Foreskin fibroblast (primary cell): ENCODE measurements at places on chromosomes 2 and 18.
A peak's percentile ranks its signal among the peaks of the same experiment; 100 is the strongest.

DNA sequence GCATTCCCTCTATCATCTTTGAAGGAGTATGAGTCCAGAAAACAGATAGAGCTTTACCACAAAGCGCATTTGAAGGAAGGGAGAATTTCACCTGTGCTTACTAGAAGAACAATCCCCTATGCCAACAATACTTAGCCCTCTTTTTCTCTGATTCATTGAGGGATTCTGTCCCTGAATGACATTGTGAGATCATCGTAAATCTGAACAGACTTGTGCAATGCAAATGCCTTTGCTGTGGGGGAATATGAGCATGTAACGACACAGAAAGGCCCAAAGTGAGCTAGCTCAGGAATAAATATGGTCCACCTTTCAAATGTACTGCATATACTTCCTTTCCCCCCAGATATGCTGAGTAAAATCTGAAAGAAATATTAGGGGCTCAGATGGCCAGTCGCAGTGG is 67.6 kb downstream of the SCN1A start:
- peak; percentile 61 for DNase-seq

DNA sequence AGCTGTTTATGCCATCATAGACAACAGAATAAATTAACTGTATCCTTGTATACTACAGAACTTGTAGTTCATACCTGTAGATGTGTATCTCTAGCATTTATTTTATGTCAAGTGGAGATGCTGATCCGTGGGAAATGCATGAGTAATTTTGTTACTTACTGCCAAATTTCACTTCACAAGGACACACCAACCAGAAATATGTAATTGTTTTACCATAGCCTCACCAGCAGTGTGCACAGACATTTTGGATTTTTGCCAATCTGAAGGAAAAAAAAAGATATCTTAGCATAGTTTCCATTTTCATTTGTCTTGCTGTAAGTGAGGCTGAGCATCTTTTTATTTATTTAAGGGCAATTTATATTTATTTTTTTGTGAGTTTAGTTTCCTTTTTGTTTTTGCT is 265.1 kb upstream of the OSR1 start:
- DNase-seq: peak; percentile 10

- no peak for DNase-seq
Observed at GRCh38 chr2:4219571-4219970, 516.2 kb downstream of the DCDC2C start.

DNA sequence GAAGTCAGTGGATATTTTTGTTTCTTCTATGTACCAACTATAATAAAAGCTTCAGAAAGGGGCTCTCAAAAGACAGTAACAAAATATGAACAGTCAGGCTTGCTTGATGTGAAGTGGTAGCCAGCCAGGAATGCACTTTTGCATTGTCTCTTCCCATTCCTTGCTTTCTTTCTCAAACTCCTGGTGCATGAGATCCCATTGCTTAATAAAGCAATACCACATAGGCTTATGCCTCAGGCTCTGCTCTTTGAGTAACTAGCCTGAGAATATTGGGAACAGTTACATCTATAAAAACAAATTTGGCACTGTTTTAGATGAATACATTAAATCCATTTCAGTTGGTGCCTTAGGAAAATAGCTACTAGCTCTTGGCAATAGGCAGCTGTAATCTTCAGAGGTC is 62.6 kb upstream of the ST6GAL2 start:
- no peak for DNase-seq

GRCh38 chr2:10770956-10771750 is 41.4 kb downstream of the PDIA6 start:
- no peak for DNase-seq

GRCh38 chr2:99824758-99825157 is 317.6 kb downstream of the AFF3 start:
- DNase-seq: no peak

DNA sequence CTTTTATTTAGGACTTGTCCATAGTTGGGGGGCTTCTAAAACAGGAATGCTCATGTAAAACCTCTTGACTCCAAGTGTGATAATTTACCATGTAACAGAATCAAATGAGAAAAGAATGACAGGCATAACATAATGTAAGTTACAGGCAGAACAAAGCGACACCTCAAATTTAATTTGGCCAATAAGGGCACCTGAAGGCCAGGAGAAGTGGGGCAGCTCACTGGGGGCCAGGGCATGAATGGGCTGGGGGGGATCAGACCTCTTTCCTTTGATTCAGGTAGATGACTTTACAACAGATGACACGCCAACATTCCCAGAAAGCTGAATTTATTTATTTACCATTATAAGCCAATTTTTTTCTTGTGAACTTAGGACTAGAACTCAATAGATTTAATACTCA is 14.5 kb downstream of the MOCOS start:
- no peak for DNase-seq

- DNase-seq: no peak
Observed at GRCh38 chr2:48059975-48060374, 153.7 kb upstream of the FBXO11 start.

DNA sequence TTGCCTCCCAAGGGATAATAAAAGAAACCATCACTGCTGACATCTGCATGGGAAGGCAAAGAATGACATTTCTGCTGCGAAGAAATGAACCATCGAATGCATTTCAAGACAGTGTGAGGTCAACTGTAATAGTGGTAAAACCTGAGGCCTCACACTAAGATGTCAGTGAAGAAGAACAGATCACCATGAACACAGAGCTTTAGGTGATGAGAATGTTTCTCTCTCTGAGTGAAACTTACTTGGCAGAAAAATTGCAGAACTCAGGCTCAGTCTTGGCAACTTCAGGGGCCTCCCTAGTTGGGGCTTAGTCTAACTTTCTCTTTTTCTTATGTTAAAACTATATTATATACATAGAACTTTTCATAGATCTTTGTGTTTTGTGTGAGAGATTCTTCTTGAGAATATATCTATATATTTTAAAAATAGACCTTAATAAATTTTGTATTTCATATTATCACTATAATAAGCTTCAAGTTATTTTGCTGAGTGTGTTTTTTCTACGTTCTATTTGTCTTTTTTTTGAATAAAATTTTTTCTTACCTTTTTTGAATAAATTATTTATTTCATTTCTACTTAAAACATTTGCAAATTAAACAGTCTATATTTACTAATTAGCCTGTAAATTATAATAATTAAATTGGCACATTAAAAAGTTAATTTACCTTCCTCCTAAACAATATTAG is 427.5 kb upstream of the TRIB2 start:
- DNase-seq: no peak

DNA sequence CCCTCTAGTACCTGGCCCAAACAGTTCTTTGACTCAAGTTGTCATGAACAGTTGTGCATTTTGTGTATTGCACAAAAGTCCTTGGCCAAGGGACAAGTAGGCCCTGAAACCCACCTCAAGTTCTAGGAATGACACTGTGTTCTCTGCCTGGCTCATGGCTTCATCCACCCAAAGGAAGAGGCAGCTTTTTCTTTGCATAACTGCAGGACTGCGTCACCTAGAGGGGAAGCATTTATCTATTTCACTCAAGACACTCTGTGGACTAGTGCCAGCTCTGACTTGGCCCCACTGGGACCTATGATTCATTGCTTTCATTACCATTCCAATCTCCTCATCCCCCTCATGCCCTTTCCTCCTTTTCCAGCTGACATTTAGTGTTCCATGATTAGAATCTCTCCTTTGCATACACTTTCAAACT is 119.3 kb upstream of the SIX2 start:
- peak; percentile 93 for DNase-seq

DNA sequence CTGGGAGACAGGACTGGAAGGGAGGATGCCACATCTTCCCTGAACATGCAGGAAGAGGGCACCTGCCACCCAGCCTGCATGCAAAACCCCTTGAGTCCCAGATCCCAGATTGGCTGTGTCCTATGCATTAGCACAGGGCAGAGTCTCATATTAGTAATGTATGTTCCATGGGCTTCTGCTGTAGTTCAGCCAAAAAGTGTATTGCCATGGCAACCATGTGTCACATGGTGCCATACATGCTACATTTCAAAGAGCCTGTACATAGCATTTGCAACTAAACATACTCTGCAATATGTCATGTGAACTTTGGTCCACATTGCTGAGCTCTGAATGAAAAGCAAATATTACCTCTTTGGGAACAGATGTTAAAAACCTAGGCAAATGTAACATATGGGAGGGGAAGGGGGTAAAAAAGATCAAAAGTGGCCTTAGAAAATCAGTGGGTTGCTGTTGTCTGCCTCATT is 78.4 kb downstream of the DPP4 start:
- peak; percentile 37 for DNase-seq

DNA sequence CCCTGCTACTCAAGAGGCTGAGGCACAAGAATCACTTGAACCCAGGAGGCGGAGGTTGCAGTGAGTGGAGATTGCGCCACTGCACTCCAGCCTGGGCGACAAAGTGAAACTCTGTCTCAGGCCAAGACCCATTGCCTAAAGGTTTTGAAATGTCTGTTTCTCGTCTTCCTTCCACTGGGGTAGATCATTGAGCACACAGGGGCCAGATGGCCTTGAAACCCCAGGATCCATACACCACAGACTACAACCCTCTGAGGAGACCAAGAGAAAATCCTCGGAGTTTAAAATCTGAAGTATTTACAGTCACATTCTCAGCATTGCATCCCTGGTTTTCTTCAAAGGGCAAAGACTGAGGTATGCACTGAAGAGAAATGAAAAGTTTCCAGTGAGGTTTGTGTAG is 7.1 kb upstream of the EPAS1 start:
- no peak for DNase-seq

DNA sequence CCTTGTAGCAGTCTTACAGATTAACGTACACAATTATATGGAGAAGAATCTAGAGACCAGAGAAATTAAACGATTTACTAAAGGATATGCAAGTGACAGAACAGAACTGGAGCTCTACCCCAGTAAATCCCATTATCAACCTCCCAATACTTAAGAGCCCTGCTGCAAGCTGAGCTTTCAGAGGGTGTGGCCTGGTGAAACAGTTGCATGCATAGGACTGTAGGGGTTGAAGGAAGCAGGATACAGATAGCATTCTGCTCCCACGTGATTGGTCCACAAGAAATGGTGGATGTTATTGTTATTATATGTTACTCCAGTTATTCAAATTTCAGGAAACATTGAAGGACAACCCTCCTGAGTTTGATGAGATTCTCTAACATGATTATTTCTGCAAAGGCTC is 210.8 kb upstream of the THUMPD2 start:
- peak; percentile 47 for DNase-seq
